NCI-H1436 treated with DMSO at 0.1 percent for 48 hours (cell line): ENCODE measurements at places on chromosomes 1 and 21.

GRCh38 chr1:47624531-47624930 lies 186.7 kb downstream of the FOXD2 start:
- peak; percentile 23 for DNase-seq

GRCh38 chr1:65279070-65279779 lies 30.1 kb upstream of the DNAJC6 start:
- DNase-seq = no peak

- no peak for DNase-seq
Measured at GRCh38 chr1:1616045-1616790, 918 bp downstream of the MIB2 start.

DNA sequence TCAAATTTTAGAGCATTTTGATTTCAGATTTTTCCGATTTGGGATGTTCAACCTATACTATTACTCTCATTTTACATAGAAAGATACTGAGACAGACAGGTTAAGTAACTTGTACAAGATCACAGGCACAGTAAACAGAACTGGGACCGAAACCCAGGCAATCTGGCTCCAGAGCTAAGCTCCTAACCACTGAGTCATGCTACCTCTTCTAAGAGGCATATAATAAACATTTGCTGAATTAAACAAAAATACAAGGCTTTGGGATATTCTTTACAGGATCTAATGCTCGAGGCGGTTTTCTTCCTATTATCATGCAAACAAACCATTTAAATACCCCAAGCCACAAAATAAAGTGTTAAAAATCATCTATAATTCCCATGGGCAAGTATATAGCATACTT lies 50.3 kb downstream of the MCOLN2 start:
- no peak for DNase-seq

- no peak for DNase-seq
Measured at GRCh38 chr21:35095859-35096291, 46.8 kb upstream of the RUNX1 start.

- DNase-seq = no peak
Measured at GRCh38 chr21:44657635-44658540, at the start of gene KRTAP12-3. Gene KRTAP12-3, plus strand, starts transcription at chr21:44657932. Its CDS starts 48 bp downstream, at chr21:44657980.
